Cardiac fibroblast (primary cell): ENCODE measurements at places on chromosomes 5 and 9.

DNA sequence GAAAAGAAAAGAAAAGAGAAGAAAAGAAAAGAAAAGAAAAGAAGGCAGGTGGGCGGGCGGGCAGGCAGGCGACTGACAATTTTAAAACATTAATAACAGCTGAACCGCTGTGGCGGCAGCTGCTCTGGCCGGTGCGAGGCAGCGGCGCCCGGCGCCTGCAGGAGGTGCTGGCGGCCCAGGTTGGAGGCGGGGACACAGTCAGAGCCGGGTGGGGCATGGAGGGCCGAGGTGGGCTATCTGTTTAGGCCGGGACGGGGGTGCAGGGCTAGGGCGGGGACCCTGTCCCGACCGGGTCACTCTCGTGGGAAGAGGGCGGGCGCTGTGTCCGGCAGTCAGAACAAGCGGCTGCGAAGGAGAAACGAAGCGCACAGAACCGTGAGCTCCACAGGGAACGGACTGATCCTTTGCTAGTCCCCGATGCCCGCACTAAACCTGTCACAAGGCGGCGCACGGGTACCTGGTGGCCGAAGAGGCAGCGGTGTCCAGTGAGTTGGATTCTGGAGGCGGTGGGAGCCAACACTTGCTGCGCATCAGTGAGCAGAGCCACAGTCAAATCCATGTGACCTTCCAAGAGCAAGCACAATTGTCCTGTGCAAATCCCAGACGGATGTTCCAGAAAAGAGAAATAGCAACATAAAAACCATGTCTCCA lies 13.6 kb upstream of the ALDOB start:
- DNase-seq = peak; percentile 54

- DNase-seq = no peak
These were observed 7.2 kb upstream of the ADGRV1 start for GRCh38 chr5:90551376-90551775.

- DNase-seq = peak; percentile 46
These were observed 138.6 kb downstream of the ARL15 start for GRCh38 chr5:54171645-54172384.

GRCh38 chr9:89212171-89212570 lies 33.6 kb upstream of the SHC3 start:
- peak; percentile 38 for DNase-seq

GRCh38 chr5:137218896-137219295 lies 280.2 kb downstream of the SPOCK1 start:
- peak; percentile 24 for DNase-seq

DNA sequence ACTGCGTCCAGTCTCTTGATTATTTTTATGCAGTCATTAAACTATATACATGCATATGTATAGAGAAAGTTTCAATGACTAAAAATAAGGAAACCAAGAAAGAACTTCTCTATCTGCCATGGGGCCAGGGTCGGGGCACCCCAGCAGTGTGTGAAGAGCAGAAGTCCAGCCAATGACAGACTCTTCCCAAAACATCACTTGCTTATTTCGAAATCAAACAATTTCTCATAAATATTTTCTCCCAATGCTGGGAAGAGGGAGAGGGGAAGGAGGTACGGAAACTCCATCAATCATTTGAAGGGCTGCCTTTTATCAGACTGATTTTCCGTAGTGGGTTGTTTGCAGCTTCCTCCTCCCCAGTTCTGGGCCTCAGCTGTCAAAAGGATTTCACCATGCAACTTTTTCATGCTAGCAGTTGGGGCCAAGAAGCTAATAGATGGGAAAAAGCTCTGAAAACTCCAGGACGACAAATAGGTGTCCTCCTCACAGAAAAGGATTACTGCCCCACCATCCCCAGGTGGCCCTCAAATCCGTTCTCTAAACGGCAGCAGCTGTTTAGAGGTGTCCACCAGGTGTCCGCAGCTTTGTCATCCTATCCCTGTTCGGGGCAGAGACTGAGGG lies 617 bp upstream of the FPGS start:
- no peak for DNase-seq

- no peak for DNase-seq
These were observed 130.8 kb downstream of the SEMA5A start for GRCh38 chr5:9415091-9415490.

DNA sequence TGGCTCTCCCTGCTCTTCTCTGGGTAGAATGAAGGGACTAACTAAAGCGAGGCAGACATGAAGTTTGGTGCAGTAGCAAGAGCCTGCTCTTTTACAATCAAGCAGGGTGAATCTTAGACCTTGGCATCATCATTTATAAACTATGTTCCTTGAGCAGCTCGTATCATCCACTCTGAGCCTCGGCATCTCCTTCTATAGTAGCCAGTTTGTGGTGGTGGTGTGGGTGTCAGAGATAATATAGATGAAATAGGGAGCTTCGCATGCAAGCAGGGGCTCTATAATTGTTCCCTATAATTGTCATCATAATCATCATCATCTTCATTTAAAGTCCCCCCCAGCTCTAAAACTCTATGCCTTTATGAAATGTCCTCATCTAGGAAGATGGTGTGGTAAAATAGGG lies 72.5 kb upstream of the SAP30L start:
- DNase-seq = no peak

- DNase-seq = no peak
These were observed 115.2 kb downstream of the BOD1 start for GRCh38 chr5:173501271-173501670.

- DNase-seq = no peak
These were observed 370.6 kb upstream of the IRX4 start for GRCh38 chr5:2253040-2253975.

GRCh38 chr5:68176802-68177479 lies 38.6 kb upstream of the PIK3R1 start:
- no peak for DNase-seq

GRCh38 chr9:3708751-3709150 lies 182.9 kb upstream of the RFX3 start:
- DNase-seq = peak; percentile 59
